ENCODE measurements at places on chromosomes 1 and 21. TPM values are rescaled to one million over a fixed set of nuclear protein-coding genes. Genes with fewer than 3 reads are reported as not detected.

- no peak for DNase-seq
Measured at GRCh38 chr1:90936061-90936460, 85.8 kb downstream of the ZNF644 start.

GRCh38 chr1:44526295-44527073, 121.4 kb downstream of the RNF220 start:
- no peak for DNase-seq

Gene SLC9A1
- 2.9 TPM for total RNA-seq

- DNase-seq, result peak; percentile 82
Measured at GRCh38 chr1:107664982-107665925, 299.7 kb downstream of the VAV3 start.

DNA sequence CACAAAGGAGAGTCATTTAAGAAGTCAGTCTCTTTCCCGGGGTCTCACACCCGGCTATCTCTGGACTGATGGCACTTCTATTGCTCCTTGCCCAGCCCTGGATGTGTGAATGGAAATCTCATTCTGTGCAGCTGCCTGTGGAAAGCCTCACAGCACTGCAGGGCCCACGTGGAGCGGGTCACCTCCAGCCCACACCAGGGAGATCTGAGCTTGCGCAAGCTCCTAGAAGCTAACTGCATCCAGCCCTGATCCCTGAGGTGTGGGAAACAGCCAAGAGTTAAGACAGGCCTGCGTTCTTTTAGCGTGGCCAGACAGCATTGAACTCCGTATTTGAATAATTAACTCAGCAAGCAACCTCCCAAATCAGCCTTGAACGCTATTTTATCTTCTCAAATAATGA, 150.5 kb downstream of the LRIG2 start:
- no peak for DNase-seq

DNA sequence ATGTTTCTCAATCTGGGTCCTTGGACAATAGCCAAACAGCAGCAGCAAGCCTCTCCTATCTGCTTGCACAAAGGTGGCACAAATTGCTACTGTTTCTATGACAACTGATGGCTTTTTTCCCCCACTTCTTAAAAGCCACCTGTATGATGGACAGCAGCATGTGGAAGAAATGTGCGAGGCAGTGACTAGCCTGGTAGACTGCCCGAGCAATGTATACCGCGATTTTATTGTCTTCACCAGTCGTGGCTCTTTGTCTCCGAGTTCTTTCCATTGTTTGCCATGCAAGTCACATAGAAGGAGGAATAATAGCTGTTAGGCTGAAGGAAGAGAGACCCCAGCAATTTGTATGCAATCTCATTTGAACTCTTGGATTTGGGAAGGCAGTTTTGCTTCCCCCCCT, 79.4 kb downstream of the S1PR1 start:
- no peak for DNase-seq

Gene AMPD1
- not detected for total RNA-seq

GRCh38 chr1:160539684-160539989, 16.6 kb upstream of the SLAMF6 start:
- no peak for DNase-seq

DNA sequence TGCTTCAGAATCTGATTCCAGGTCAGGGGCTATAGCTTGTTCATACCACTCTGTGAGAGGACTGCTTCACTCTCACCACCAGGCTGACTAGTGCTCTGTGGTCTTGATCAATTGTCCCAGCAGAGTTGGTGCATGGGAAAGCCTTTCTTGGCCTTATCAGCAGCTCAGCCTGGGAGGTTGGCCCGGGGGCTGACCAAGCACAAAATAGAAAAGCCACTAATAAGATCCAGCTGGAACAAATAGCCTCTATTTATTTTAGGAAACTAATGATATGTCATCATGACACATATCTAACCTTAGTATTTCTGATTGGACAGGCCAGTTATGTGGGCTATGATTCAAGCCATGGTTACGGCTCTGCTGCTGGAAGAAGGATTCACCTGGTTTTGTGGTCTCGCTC, 134.2 kb downstream of the GDAP2 start:
- DNase-seq, result no peak

DNA sequence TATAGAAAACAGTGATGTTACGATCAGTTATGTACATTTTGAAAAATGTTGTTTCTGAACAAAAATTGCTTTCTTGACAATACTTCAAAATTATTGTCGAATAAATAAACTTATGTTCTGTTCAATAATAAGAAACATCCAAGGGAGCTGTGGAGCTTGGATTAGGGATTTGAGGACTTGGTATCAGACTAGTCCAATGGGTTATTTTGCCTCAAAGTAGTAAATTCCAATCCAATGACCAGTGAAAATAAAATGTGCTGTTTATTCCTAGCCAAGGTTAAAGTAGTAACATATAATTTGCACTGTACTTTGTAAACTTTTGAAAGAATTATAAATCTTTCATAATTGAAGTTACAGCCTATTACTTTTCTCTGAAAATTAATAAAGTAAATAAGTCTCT, 79.1 kb upstream of the IVNS1ABP start:
- no peak for DNase-seq

DNA sequence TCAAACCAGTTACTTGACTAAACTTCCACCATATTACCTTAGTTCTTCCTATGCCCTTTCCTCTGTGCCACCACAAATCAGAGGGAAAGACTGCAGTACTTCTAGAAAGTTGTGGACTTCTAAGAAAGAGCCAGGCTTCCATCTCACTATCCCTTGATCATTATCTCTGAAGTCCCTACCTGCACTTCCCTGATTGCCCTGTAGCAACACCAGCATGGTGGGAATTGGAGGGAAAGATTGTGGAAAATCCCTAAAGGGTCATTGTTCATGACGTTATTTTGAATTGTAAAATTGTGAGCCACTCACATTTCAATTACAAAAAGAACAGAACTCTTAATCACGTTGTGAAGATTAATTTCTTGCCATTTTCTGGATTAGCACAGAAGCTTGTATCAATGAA, 23.4 kb upstream of the KIAA1614 start:
- DNase-seq, result no peak

- no peak for DNase-seq
Measured at GRCh38 chr1:157141212-157141855, 3.1 kb upstream of the ETV3 start.

GRCh38 chr1:168640836-168641235, 64.4 kb downstream of the XCL1 start:
- DNase-seq, result no peak

- DNase-seq, result no peak
Measured at GRCh38 chr1:152697701-152698600, at the start of gene LCE2A. LCE2A (plus strand) TSS chr1:152698345; CDS start chr1:152698902, 557 bp downstream.

DNA sequence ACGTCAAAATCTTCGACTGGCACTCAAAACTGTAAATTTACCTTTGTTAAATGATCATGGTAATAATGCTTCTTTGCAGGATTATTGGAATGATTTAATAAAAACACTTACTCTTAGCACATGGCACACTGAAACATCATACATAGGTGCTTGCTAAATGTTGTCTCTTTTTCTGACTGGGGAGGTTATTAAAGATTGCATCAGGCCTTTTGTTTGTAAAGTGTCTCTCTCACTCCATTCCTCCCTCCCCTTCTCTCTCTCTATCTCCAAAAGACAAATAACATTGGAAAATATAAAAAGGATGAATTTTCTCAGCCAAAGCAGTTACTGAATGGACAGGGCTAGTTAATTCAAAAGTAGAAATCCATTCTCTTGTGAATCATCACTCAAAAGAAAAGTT, 404.2 kb downstream of the DPYD start:
- no peak for DNase-seq

DNA sequence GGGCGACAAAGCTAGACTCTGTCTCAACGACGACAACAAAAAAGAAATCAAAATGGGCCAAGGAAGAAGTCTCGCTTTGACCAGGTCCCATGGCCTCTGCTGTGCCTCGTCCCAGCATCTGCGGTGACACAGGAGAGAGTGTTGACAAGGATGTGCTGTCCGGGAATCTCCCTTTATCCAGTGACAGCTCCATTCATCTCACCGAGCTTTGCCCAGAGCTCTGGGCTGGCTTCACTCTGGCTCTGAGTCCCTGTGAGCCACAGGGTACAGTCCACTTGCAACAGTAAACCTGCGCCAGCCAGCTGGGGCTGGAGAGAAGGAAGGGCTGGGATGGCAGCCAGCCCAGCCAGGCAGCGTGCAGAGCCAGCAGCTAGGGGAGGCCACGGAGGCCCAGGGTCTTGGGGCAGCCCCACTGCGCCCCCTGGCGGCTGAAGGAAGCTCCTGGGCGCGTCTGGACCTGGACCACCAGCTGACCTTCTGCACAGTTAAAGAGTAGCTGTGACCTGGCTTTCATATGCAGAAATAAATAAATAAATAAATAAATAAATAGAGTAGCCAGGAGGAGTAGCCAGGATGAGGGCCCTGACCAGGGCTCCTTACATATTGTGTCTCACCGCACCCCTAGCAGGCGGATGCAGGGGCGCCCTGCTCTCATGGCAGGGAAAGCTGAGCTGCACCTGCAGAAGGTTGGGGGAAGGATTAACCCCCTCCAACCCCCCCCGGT, 29.7 kb downstream of the ENO1 start:
- peak; percentile 87 for DNase-seq

Gene ANGPTL3
- not detected for total RNA-seq

Gene PLA2G2A
- not detected for total RNA-seq

DNA sequence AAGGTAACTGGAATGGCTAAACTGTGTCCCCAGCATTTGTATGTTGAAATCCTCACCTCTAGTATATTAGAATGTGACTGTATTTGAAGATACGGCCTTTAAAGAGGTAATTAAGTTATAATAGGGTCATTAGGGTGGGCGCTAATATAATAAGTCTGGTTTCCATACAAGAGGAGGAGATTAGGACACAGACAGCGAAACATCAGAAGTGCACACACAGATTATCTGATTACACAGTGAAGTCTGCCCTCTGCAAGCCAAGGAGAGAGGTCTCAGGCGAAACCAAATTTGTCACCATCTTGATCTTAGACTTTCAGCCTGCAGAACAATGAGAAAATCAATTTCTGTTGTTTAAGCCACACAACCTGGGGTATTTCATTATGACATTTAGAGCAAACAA, 2233.1 kb downstream of the MRPL39 start:
- no peak for DNase-seq

GRCh38 chr1:218408942-218409341, 63.8 kb downstream of the TGFB2 start:
- DNase-seq, result no peak

Gene FLG2
- total RNA-seq, result not detected

Gene SSX2IP
- total RNA-seq, result 21.4 TPM

Gene DMRTA2
- not detected for total RNA-seq

DNA sequence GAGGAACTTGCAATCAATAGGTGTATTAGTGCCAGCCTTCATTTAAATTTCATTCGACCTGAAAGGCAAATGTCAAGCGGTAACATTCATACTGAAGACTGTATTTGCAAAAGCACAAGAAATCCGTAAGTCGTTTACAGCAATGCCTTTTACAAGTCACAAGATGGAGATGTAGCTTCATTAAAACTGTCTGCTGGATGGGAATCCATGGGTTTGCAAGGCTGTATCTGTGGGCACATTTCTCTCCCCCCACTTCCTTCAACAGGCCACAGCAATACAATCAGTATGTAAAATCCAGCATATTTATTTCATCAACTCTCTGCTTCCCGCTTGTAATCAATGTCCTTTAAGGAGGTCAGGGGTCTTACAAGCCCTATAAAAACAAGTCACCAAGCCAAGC, 147.1 kb downstream of the SLC45A1 start:
- no peak for DNase-seq

DNA sequence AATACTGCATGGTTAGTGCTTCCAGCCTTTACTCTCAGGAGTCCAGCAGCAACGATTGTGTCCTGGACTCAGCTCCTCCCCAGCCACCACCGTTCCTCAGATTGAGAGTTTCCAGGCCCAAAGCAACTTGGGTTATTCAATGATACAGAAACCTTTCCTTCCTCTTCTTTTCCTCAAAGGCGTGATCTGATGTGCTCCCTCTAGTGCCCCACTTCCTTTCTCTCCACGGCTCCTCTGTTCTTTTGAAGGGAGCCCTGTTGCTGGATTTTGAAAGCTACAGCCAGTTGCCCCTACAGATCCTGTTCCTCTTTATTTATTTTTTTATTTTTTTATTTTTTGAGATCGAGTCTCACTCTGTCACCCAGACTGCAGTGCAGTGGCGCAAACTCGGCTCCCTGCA, 14.1 kb downstream of the CRP start:
- DNase-seq, result no peak

GRCh38 chr1:15866721-15867201, 19.3 kb downstream of the SPEN start:
- DNase-seq, result no peak

Gene CHI3L1
- not detected for total RNA-seq

- no peak for DNase-seq
Measured at GRCh38 chr1:10869933-10870332, 73.5 kb upstream of the CASZ1 start.

DNA sequence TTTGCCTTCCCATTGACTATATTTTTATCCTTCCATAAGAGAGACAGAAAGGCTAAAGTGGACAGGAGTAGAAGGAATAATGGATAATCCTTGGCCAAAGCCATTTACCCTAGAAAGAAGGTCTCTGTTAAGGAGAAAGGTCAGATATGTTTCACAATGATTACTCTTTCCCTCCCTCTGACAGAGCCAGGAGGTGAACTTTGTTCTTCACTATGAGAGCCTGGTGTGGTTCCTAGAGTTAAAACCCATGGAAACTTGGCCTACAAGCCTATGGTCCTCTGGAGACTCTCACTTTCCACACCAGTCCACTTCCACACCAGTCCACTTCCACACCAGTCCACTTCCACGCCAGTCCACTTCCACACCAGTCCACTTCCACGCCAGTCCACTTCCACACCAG, 479.9 kb upstream of the ZP4 start:
- no peak for DNase-seq

Gene AMY1C
- not detected for total RNA-seq

DNA sequence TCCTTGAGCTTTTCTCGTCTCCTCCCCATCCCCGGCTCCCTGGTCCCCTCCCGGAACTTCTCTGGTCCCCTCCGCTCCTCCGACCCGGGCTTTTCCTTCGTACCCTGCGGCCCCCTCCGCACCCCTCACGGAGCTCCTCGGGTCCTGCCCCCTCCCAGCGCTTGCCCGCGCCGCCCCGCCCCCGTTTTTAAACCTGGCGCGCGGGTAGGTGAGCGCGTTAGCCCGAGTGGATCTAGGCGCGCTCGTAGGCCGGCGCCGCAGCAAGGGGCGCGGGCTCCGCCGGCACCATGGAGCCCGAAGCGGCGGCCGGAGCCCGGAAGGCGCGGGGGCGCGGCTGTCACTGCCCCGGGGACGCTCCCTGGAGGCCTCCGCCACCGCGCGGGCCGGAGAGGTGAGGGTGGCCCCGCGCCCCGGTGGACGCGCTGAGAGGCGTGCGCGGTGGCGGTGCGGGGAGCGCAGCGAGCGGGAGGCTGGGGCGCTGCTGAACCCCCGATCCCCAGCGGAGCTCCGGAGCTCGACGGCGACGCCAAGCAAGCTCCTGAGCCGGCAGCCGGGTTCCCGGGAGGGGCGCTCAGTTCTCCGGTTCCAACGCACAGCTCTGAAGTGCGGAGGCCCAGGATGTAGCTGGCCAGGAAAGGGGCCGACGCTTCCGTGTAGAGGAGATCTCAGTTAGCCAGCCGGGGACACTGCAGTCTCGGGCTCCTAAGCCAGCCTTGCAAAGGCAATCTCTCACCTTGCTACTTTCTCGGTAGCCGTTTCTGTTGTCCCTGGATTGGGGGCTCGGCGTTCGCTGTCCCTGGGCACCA, at the start of gene RIPPLY3:
RIPPLY3 (plus strand) TSS at position 217 of the 806 bp plus-strand sequence; CDS start at position 288, 71 bp downstream.
- DNase-seq, result no peak

- DNase-seq, result no peak
Measured at GRCh38 chr1:218851586-218851985, 322.1 kb upstream of the LYPLAL1 start.

- peak; percentile 70 for DNase-seq
Measured at GRCh38 chr21:43331962-43332828, 94.7 kb downstream of the SIK1 start.

GRCh38 chr1:150186789-150187559, 37.3 kb downstream of the PLEKHO1 start:
- DNase-seq, result peak; percentile 67

GRCh38 chr1:61419657-61420056, 305.3 kb downstream of the TM2D1 start:
- no peak for DNase-seq

Measured in Caki2 (cell line).